ENCODE measurements at places on chromosomes 5 and 9. TPM values are rescaled to one million over a fixed set of nuclear protein-coding genes. Genes with fewer than 3 reads are reported as not detected.

GRCh38 chr9:15606643-15607472 is 54.0 kb downstream of the CCDC171 start:
- no peak for DNase-seq

The SV2C gene
- not detected for total RNA-seq

DNA sequence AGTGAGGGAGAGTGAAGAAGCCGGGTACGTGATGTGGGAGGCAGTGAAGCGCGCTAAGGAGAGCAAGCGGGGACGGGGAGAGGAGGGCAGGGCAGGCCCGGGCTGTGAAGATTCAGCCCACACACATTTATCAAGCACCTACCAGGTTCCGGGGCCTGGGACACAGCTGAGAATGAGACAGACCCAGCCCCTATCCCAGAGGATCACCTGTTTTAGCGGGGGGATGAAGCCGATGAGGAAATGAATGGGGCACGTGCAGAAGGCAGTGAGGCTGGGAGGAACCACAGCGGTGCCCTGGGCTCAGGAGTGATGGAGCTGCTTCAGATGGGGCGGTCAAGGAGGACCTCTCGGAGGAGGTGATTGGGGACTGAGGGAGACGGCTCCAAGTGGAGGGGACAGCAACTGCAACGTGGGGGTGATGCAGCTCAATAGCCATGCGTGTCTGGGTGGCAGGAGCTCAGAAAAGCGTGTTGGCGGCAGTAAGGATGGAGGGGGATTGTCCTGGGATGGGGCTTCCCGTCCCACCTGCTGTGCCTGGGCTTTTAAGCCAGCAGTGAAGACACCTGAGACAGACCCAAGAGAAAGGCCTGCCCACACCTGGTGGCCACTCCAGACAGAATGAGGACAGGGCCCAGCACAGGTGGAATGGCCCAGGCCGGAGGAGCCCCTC is 77.5 kb upstream of the UNC5A start:
- DNase-seq: no peak

- no peak for DNase-seq
These were observed 144.6 kb upstream of the OTULINL start for GRCh38 chr5:14436801-14437542.

The FGFR4 gene
- 2.3 TPM for total RNA-seq

- DNase-seq: no peak
These were observed 75.4 kb upstream of the ARAP3 start for GRCh38 chr5:141757402-141757801.

- peak; percentile 27 for DNase-seq
These were observed 11.8 kb downstream of the DBH start for GRCh38 chr9:133647765-133648469.

The YTHDC2 gene
- 12.9 TPM for total RNA-seq

The ECSCR gene
- total RNA-seq: 18.0 TPM

- no peak for DNase-seq
These were observed 20.6 kb downstream of the TCERG1 start for GRCh38 chr5:146467760-146468159.

DNA sequence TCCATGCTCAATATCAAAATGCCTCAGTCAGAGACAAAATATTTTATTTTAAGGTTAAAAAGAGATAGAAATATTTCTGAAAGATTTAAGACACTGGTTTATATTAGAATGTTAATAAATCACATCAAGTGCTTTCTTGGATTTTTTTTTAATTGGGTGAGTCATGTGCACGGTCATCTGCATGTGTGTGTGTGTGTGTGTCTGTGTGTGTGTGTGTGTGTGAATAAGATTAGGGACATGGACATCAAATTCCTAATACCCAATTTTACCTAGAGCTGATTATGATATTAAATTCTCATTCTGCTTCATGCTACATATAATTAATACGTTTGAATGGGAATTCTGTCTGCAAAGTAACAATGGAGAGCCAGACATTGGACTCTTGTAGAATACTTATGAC is 122.9 kb downstream of the BASP1 start:
- DNase-seq: no peak

DNA sequence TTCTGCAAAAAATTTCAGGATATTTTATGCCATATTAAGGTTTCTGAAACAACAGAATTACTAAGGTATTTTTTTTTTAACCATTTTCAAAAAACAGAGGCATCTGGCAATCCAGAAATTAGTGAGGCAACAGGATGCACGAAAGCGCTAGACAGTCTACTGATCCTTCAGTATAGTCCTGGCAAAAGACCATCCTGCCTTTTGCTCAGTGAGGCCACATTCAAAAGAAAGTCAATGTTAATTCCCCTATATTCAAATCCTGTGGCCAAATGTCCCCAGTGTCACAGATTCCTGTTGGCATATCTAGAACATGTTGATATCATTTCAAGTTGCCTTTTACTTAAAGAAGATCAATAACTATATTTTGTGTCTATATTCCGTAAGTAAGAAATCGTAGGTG is 13.1 kb upstream of the NFIB start:
- no peak for DNase-seq

DNA sequence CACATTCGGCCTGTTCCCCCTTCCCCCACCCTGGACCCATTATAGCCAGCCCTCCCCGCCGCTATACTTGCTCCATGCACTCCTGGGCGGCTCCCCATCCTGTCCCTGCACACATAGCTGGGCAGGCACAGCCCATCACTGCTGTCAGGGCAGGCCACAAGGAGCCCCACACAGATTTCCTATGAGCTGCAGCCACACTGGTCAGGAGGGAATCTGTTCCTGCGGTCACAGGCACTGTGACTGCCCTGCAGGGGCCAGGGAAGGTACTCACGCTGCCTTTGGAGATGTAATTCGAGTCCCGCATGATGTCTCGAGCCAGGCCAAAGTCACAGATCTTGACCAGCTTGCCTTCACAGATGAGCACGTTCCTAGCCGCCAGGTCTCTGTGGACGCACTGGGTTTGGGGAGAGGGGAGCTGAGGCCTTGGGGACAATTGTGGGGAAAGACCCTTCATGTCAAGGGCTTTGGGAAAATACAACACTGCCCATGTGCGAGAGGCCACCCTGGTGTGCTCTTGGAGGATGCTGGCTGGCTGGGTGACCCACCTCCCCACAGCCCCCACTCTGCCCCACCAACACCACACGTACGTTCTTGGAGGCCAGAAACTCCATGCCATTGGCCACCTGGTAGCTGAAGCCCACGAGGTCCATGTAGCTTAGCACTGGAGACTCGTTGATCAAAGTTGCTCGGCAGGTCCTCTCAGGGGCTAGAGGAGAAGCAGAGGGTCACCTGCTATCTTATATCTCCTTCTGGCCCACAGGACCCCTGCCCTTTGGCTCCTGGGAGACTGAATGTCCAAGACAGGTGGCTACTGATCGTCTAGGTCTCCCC is 34.5 kb upstream of the CSF1R start:
- no peak for DNase-seq

- no peak for DNase-seq
These were observed 5.5 kb upstream of the JADE2 start for GRCh38 chr5:134519989-134520388.

The AGXT2 gene
- not detected for total RNA-seq

The PHF24 gene
- 0.19 TPM for total RNA-seq

GRCh38 chr5:124372457-124372856 is 374.0 kb downstream of the ZNF608 start:
- DNase-seq: no peak

DNA sequence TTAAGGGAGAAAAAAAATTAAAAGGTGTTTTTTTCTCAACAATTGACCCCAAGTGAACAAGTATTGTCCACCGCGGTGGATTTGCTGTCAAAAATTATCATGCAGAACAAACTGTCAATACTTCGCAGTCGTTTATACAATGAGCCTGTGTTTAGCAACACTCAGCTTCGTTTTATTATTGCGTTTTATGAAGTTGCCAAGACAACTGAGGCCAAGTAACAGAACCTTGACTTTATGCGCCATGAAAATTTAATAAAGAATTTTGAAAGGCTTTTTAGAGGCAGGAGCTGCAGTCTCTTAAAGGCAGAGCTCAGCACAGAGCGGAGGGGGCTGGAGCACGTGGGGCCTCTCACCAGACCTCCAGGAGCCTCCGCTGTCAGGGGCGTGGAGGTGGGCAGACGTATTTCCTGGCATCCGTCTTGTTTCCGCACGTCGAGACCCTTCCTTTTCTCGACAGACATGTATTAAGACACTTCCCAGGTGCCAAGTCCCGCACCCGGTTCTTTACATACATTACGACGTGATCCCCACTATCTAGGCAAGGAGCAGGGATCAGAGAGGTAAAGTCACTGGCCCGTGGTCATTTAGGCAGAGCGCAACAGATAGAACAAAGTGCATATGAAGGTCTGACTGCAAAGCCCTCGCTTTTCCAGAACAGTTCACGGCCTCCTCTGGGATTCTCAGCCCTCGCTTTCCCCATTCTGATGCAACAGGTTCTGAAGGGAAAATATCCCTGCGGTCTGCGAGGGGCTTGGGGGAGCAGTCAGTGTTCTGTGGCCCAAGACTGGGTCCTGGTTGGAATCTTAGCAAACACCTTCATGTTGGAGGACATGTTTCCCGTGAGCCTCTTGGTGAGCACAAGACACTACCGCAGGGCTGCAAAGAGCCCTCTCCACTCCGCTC is 164.4 kb downstream of the DAB2IP start:
- DNase-seq: no peak

GRCh38 chr5:180323941-180324600 is 29.1 kb downstream of the GFPT2 start:
- no peak for DNase-seq

The KLF9 gene
- total RNA-seq: 50.9 TPM

GRCh38 chr5:58446024-58446423 is 13.9 kb downstream of the PLK2 start:
- DNase-seq: no peak

- no peak for DNase-seq
These were observed 34.7 kb downstream of the LPCAT1 start for GRCh38 chr5:1488882-1489680.

The RMI1 gene
- 7.6 TPM for total RNA-seq

DNA sequence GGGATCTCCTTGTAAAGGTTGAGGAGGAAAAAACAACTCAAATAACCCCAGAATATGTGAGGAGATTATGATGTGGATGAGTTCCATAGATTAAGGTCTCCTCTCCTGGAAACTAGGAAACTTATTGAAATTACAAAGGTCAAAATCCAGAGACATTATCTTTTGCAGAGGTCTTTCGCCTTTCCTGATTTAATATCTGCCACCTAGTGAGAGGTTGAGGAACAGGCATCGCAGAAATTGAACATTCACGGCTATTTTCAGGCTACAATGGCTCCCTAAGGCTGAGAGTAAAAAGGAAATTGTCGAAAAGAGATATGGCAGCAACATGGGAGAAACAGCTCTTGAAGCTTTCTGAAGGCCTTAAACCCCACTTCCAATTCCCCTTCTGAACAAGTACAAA is 127.5 kb upstream of the PLCXD3 start:
- DNase-seq: no peak

DNA sequence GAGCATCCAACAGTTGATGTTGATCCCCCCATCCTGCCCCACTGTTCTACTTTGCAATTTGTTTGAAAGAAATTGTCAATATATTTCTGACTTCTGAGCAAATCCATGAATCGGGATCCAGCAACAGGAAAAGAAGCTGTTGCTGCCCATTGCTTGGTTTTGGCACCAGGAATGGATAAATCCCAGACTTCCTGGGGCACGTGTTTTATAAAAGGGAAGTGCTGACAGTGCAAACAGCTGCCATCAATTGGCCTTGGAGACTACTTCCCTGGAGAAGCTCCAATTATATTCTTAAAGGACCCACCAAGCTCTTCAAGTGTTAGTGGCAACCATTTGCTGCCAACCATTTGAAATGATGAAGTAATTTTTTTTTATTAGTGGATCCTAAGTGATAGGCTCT is 13.7 kb downstream of the STK32A start:
- no peak for DNase-seq

GRCh38 chr5:10927608-10928007 is 166.6 kb upstream of the DAP start:
- no peak for DNase-seq

The TGFBI gene
- total RNA-seq: 49.9 TPM

- DNase-seq: no peak
These were observed 2.4 kb downstream of the MACIR start for GRCh38 chr5:103260951-103261350.

DNA sequence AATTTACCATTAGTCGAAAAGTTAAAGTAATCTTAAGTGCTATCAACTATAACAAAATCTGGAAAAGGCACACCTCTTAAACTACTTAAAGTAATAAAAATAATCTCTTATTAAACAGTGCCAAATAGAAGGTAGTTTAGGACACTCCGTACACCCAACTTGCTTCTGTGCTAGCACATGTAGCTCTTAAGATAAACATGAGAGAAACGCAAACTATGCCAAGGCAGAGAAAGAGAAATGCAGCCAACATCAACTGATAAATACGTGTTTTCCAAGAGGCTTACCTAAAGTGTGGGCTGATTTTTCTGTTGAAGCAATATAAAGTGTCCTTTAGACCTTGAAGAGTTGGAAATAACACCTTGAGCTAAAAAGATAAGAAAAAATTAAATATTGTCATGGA is 480.6 kb upstream of the DAB2 start:
- DNase-seq: no peak

GRCh38 chr5:31850981-31851689 is 212.2 kb downstream of the PDZD2 start:
- DNase-seq: no peak

- no peak for DNase-seq
These were observed 83.8 kb upstream of the RAPGEF1 start for GRCh38 chr9:131823701-131824146.

- DNase-seq: no peak
These were observed 27.3 kb upstream of the SHB start for GRCh38 chr9:38096238-38096805.

GRCh38 chr9:23555851-23556250 is 270.2 kb downstream of the ELAVL2 start:
- no peak for DNase-seq

DNA sequence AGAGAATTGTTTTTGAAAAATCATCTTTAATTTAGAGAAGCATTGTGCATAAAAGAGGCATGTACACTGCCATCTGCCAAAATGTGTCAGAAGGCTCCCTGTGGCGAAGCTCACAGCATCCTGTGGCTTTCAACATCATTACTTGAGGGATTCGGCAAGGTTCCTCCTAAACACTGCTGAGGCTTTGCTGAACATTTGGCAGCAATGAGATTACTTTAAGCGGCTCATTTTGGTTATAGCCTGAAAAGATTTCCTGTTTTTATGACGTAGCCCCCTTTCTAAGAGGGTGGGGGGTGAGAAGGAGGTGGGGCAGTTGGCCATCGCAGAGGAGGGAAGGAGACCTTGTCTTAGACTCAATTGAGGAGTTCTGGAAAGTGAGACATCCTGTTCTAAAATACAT is 469.4 kb downstream of the RASEF start:
- no peak for DNase-seq

GRCh38 chr5:103358305-103358995 is 99.9 kb downstream of the MACIR start:
- DNase-seq: no peak

The SETX gene
- total RNA-seq: 19.7 TPM

The PTPN3 gene
- 38.6 TPM for total RNA-seq

The CATSPER3 gene
- 0.32 TPM for total RNA-seq

The ADRA1B gene
- total RNA-seq: 1.5 TPM

GRCh38 chr5:1118231-1118698 is 6.4 kb upstream of the SLC12A7 start:
- no peak for DNase-seq

- DNase-seq: no peak
These were observed 49.2 kb upstream of the TAF11L2 start for GRCh38 chr5:17448877-17449276.

Data from Right ventricle myocardium superior (tissue), 1 donor.